NCI-H524 (cell line): ENCODE measurements at places on chromosomes 2 and 18.

GRCh38 chr2:138496096-138496651 is 5.4 kb upstream of the SPOPL start:
- DNase-seq: no peak

- DNase-seq: no peak
Observed at GRCh38 chr2:105880637-105881036, 135.9 kb downstream of the NCK2 start.

DNA sequence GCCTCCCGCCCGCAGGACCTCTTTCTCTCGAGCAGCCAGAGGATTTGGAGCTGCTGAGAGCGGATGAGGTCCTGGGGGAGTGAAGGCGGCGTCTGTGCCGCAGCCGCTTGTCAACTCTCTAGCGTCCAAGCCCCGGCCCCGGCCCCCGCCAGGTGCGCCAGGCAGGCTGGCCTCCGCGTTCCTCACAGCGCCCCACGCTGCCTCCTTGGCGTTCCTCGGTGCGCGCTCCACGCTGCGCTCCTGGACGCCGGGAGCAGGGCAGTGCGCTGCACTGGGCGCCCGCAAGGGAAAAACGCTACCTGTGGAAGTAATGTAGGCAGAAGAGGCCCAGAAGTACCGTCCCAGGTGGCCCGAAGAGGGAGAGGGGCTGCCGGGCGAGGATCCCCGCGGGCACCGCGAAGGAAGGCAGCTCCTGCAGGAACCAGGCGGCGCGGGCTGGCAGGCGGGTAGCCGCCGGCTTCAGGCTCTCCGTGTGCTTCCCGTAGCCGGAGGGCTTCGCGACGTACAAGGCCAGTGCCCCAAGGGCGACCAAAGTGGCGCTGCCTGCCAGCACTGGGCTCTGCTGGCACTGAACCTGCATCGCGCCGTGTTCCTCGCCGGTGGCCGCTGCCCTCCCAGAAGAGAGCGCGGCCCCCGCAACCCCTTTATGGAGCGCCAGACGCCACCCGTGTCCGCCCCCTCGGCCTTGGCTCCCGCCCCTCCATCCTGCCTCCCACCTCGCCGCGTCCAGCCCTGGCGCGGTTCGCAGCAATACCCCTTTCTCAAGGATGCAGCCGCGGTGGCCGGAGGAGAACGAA is at the start of gene SRD5A2:
Gene SRD5A2 (minus strand): TSS at position 618 of the 797 bp plus-strand sequence. CDS start 38 bp downstream, at position 580.
- peak; percentile 35 for DNase-seq

GRCh38 chr2:107542314-107542740 is 284.4 kb upstream of the RGPD4 start:
- peak; percentile 85 for DNase-seq

- no peak for DNase-seq
Observed at GRCh38 chr18:6842081-6842480, 112.6 kb downstream of the ARHGAP28 start.

DNA sequence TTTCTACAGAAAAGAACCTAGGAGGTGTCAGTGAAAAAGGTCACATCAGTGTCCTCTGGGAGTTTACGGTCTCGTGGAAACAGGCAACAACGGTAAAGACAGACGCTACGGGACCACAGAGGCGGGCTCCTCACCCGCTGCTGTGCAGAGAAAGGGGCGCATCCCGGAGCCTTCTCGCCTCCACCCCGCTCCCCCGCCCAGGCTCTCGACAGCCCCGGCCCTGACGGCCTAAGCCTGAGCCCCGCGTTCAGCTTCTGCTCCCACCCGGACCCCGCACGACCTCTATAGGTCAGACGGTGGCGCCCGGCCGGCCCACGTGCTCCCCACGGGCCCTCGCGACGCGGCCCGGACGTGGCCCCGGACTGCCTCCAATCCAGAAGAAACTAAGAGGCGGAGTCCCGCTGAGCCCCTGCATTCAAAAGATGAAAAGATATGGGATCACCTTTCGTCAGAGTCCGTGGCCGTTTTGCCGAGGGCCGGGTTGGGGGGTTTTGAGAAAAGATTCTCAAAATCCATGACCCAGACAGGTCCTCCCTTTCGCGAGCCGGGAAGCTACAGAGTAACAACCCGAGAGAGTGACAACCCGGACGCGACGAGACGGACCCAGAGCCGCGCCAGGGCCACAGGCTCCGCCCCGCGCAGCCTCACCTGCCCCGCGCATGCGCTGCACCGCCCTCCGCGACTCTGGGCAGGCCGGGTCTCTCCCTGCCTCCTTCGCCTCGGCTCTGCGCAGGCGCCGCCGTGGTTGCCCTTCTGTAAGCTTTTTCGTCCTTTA is at the start of gene ZC3H8:
Gene ZC3H8 (minus strand): TSS at position 577 of the 775 bp plus-strand sequence. CDS start 61 bp downstream, at position 516.
- peak; percentile 88 for DNase-seq

DNA sequence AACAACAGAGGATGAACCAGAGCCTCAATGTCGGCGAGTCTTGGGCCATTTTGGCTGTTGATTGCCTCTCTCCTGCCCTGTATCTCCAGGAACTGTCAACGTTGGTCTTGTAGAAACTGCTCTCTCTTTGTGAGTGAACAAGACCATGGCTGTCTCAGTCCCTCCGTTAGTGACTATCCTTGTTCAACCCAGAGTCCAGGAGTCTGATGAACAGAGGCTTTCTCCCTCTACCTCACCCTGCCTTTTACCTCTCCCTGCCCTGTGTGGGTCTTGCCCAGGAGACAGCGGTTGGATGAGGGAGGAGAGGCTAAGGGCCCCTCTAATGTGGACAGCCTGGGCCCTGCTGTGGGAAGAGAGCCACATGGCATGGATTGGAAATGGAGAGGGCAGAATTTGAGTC is 32.8 kb downstream of the INPP4A start:
- DNase-seq: no peak

DNA sequence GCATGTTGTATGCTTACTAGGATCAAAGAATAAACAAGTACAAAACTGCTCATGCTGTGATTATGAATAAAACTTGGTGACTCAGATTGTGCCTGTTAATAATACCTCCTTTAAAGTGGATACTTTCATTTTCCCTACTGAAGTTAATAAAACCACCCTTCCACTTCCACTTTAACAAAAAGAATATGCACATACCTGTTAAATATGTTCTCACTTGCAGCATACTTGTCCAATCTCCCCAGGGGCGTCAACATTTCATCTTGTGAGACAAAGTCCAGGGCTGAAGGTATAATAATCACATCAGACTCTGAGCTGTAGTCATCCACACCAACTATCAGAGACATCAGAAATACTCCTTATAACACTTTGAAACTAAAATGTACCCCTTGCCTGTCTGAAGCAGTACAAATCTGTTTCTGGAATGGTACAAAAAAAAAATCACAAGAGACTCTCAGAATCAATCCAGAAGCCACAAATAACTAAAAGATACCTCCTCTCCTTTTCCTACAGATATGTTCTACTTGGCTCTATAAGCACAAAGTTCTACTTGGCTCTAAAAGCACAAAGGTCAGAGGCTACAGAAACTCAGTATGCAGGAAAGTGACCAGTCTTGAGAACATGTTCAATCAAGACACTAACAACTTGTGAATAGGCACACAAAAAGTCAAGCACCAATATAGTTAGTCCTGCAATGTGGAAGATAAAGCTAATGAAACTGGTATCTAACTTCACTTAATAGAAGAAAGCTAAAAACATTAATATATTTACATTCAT is 19.3 kb downstream of the PPP4R1 start:
- DNase-seq: no peak

GRCh38 chr2:236600892-236601291 is 31.3 kb downstream of the ACKR3 start:
- no peak for DNase-seq

GRCh38 chr18:69401226-69401971 is 711 bp downstream of the DOK6 start:
- no peak for DNase-seq

GRCh38 chr2:74065456-74065855 is 80.7 kb downstream of the TET3 start:
- no peak for DNase-seq

DNA sequence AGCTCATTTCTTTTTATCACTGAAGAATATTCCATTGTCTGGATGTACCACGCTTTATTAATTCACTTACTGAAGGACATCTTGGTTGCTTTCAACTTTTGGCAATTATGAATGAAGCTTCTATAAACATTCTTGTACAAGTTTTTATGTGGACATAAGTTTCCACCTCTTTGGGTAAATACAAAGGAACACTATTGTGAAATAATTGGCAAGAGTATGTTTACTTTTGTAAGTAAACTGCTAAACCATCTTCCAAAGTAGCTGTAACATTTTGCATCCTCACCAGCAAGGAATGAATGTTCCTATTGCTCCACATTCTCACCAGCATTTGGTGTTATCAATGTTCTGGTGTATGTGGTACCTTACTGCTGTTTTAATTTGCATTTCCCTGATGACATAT is 15.8 kb upstream of the VWC2L start:
- DNase-seq: peak; percentile 11

- DNase-seq: no peak
Observed at GRCh38 chr18:2914185-2914880, 67.5 kb downstream of the EMILIN2 start.

DNA sequence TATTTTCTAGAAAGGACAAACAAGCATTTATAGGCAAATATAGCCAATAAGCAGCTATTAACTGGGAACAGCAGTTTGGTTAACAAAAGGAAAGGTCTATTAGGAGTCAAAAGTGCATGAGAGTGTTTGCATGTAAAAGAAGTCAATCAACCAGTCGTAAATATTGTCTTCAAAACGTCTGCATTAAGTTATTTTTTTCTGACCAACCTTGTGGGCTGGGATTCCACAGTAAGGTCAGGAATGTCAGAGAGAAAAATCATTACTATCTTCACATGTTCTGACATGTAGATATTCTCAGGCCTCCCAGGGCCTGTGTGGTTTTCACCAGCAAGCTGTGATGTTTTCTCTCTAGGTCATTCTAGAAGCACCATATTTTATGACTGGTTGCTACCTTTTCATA is 922.5 kb downstream of the SUCLG1 start:
- no peak for DNase-seq

- DNase-seq: no peak
Observed at GRCh38 chr2:62334009-62334408, 138.1 kb downstream of the B3GNT2 start.

DNA sequence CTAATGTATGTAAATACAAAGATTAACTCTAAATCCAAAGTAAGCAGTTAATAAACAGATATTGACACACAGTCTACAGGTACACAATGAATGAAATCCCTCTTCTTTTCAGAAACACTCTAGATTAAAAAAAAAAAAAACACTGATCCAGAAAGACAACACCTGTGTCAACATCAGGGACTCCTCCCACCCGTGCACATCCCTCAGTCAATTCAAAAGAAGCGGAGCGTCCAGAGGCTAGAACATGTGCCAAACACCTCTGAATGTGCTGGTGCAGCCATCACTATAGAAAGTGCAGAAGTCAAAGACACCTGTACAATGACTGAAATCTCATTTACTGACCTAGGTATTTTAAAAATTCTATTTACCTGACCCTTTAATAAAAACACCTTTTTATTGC is 622.6 kb upstream of the ID2 start:
- DNase-seq: no peak

GRCh38 chr2:74080346-74080745 is 67.4 kb downstream of the BOLA3 start:
- DNase-seq: no peak

GRCh38 chr2:234395891-234396420 is 100.9 kb downstream of the ARL4C start:
- DNase-seq: peak; percentile 98

GRCh38 chr18:70931942-70932814 is 643.3 kb downstream of the SOCS6 start:
- peak; percentile 21 for DNase-seq

- no peak for DNase-seq
Observed at GRCh38 chr18:48634975-48635374, 96.1 kb downstream of the CTIF start.

DNA sequence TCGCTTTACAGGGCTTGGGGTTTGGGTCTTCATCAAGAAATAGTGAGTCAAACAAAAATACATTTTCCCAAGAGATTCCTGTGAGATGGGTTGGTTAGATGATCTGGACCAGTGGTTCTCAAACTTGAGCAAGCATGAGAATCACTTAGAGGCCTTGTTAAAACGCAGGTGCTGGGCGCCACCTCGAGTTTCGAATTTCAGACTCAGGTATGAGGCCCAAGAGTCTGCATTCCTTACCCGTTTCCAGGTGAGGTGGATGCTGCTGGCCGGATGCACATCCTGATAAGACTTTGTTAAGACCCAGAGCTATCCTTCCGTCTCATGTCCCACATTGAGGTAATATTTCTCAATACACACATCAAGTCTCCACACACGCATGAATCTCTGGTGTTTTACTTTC is 707.8 kb upstream of the SALL3 start:
- DNase-seq: no peak

GRCh38 chr2:46319711-46320110 is 22.5 kb downstream of the EPAS1 start:
- DNase-seq: no peak

DNA sequence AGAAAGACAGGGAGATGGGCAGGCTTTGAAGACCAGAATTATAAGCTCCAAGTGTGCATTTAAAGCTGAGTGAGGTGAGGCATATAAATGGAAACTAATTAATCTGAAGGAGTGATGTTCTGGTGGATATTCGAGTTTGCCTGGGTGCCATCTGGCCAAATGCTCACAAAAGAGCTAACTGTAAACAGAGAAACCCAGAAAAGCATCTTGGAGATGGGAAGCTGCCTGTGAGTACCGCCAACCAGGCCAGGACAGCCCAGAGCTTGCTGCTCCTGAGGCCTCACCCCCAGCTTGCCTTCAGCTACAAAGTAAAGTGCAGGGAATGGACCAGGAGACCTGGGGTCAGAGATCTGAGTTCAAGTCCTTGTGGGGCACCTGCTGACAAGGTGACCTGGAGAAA is 446.1 kb upstream of the MYT1L start:
- no peak for DNase-seq

GRCh38 chr2:129199501-129199900 is 780.0 kb upstream of the RAB6C start:
- DNase-seq: no peak

DNA sequence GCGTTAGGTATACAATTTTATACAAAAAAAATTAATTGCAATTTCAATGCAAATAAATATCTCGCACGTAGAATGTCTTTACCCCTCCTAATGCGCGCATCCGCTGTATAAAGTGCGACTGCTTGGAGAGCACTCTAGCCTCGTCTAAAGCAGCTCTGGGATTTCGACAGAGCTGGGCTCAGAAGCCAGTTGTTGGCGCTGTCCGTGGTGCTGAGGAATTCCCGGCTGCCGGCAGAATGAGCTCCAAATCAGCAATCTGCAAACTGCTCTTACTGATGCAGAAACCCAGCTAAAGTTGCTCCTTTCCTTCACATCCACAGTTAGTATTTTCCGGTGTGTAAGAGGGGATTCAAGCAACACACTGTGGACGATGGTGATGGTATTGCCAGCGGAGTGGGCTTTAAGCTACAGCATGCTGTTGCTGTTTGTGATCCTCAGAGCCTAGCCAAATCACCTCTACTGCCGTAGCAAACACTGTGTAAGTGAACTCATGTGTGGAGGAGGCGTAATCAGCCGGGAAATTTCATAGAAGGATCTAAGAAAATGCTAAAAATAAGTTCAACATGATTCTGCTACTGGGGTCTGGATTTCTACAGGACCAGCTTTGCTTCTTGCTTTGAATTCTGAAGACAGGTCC is at the start of gene VWC2L:
Gene VWC2L (plus strand): TSS at position 137 of the 637 bp plus-strand sequence. CDS start 3,140 bp downstream, outside the sequence.
- peak; percentile 55 for DNase-seq

DNA sequence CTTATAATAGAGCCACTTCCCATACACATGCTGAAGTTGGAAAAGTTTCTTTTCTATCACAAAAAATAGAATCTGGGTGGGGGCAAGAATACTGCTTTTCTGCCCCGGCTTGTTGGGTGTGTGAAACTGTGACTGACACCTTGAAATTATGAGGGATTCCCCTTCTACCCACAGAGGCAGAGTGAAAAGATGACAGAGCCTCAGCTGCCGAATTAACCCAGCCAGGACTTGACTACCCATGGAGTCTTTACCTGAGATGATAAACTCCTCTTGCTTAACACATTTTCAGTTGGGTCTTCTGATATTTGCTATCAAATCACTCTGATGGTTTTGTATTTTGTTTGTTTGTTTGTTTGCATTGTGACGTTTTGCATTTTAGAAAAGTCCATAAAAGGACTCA is 66.0 kb upstream of the PMAIP1 start:
- no peak for DNase-seq
